HCT116 (cell line): ENCODE measurements at places on chromosomes 7 and 10.

- DNase-seq = no peak
Measured at GRCh38 chr10:21047511-21047910, 150.4 kb upstream of the NEBL start.

DNA sequence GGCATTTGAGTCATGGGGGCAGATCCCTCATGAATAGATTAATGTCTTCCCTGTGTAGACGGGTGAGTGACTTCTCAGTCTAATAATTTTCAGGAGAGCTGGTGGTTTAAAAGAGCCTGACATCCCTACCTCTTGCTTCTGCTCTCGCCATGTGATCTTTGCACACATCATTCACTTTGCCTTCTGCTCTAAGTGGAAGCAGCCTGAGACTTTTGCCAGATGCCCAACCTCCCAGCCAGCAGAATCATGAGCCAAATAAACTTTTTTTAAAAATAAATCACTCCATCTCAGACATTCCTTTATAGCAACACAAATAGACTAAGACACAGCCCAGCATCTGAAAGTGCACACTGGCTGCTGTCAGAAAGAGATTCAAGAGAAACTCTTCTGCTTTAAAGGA, 155.2 kb downstream of the ZNF365 start:
- no peak for DNase-seq

DNA sequence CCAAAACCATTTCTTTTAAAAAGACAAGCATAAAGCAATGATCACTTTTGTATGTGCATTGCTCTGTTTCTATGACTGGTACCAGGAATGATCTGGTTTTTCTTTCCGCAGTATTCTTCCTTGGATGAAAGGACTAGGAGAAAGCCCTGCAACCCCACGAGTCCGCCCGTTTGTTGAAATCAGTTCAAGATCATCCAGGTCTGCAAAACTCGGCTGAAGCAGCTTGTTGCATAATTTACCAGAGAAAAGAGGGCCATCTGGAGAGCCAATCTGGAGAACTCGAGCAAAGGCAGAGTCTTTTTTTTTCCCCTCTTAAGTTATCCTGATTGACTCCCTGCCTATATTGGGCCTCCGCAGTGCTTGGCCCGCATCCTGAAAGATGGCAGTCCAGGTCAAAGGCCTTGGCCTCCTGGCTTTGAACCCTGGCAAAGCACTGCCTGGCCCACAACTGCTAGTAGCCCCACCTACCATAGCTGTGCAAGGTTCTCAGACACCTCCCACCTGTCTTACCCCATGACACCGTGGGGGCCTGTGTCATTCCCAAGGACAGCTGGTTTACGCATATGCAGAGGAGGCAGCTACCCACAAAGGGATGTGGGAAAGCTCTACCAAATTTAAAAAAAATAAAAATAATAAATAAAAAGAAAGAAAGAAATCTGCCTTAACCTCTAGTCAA, 572.2 kb downstream of the INHBA start:
- DNase-seq = no peak

- DNase-seq = no peak
Measured at GRCh38 chr7:144969787-144970186, 133.9 kb upstream of the TPK1 start.

DNA sequence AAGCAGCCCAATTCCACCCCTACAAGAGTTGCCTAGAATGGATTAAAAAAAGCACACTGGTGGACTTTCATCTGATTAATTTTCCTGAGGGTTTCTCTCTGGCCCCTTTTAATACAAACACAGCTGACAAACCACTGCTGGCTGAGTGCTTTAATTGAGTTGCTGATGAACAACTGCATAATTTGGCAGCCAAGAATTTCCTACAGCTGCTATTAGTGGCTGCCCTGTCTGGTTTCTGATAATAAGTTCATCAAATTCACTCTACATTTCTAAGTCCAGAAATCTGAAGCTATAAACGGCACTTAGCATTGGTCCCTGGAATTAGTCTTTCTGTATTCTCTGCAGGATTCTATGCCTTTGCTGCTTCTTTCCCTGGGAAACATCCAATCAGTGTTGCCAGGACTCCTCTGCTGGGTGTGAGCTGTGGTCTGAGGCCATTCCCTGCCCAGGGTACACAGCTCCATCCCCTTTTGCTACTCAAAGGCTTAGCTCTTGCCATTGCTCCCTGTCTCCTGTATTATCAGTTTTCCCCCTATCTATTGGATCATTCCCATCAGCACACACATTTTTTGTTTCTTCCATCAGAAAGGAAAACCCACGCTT, 110.6 kb downstream of the LSM5 start:
- DNase-seq = no peak
